ENCODE measurements at places on chromosomes 4 and X. TPM values are rescaled to one million over a fixed set of nuclear protein-coding genes. Genes with fewer than 3 reads are reported as not detected.

TLR10 gene
- total RNA-seq, result 2.5 TPM

KLHL13 gene
- total RNA-seq, result 0.63 TPM

KCNIP4 gene
- not detected for total RNA-seq

ADRA2C gene
- total RNA-seq, result not detected

CYSLTR1 gene
- total RNA-seq, result 15.8 TPM

PAPSS1 gene
- 16.0 TPM for total RNA-seq

NXF3 gene
- 0.73 TPM for total RNA-seq

NKX1-1 gene
- total RNA-seq, result not detected

HMGN5 gene
- total RNA-seq, result 0.21 TPM

L1CAM gene
- 0.52 TPM for total RNA-seq

SCRG1 gene
- not detected for total RNA-seq

MAGEC1 gene
- total RNA-seq, result not detected

ZNF711 gene
- 3.7 TPM for total RNA-seq

STAP1 gene
- 13.0 TPM for total RNA-seq

NWD2 gene
- under 0.01 TPM for total RNA-seq

NKAP gene
- total RNA-seq, result 9.0 TPM

RHOH gene
- total RNA-seq, result 164 TPM

ODAPH gene
- total RNA-seq, result 0.10 TPM

TGIF2LX gene
- total RNA-seq, result not detected

CHRDL1 gene
- 0.10 TPM for total RNA-seq

CXCL1 gene
- 9.3 TPM for total RNA-seq

SNCA gene
- 15.1 TPM for total RNA-seq

DCAF4L1 gene
- total RNA-seq, result 0.21 TPM

F11 gene
- total RNA-seq, result not detected

LAP3 gene
- 88.7 TPM for total RNA-seq

PFKFB1 gene
- 0.42 TPM for total RNA-seq

ADGRG4 gene
- total RNA-seq, result not detected

UGT2B17 gene
- 0.94 TPM for total RNA-seq

DSPP gene
- total RNA-seq, result not detected

HMX1 gene
- total RNA-seq, result not detected

RGN gene
- not detected for total RNA-seq

LAS1L gene
- total RNA-seq, result 20.3 TPM

LPAR4 gene
- 0.10 TPM for total RNA-seq

KLHL2 gene
- 42.2 TPM for total RNA-seq

MID1IP1 gene
- total RNA-seq, result 61.2 TPM

ITIH6 gene
- not detected for total RNA-seq

RPL10 gene
- total RNA-seq, result 8,353 TPM

PPP2R2C gene
- not detected for total RNA-seq

GPC3 gene
- total RNA-seq, result 0.31 TPM

NIPAL1 gene
- total RNA-seq, result under 0.01 TPM
